ENCODE measurements at places on chromosomes 6 and 20. TPM values are rescaled to one million over a fixed set of nuclear protein-coding genes. Genes with fewer than 3 reads are reported as not detected.

Gene AVP
- not detected for total RNA-seq

Gene ARFGEF3
- total RNA-seq: 2.2 TPM

Gene HLA-G
- not detected for total RNA-seq

Gene VIP
- total RNA-seq: 68.0 TPM

Gene NKX2-2
- not detected for total RNA-seq

Gene LAMA2
- 91.1 TPM for total RNA-seq

Gene TBX18
- 9.8 TPM for total RNA-seq

Gene SLC17A3
- not detected for total RNA-seq

Gene CNR1
- 6.1 TPM for total RNA-seq

Gene PROKR2
- not detected for total RNA-seq

Gene RNF144B
- total RNA-seq: 6.9 TPM

Gene SLC22A3
- total RNA-seq: 16.5 TPM

Gene CDH4
- 0.25 TPM for total RNA-seq

Gene NKX2-4
- not detected for total RNA-seq

Gene DYNLRB1
- 135 TPM for total RNA-seq

Gene FAM209B
- total RNA-seq: not detected

Gene CGA
- not detected for total RNA-seq

Gene AHCY
- 98.2 TPM for total RNA-seq

Gene ASIP
- total RNA-seq: not detected

Gene MEP1A
- total RNA-seq: not detected
